ENCODE measurements at places on chromosomes 1 and 21.

- DNase-seq: no peak
These were observed 3.1 kb downstream of the TMEM125 start for GRCh38 chr1:43272576-43273571.

GRCh38 chr21:46347791-46348381, 23.9 kb downstream of the PCNT start:
- no peak for DNase-seq

GRCh38 chr21:27451116-27451515, 484.2 kb upstream of the ADAMTS5 start:
- DNase-seq: no peak

GRCh38 chr1:185463433-185463832, 146.4 kb upstream of the IVNS1ABP start:
- DNase-seq: no peak

GRCh38 chr1:202951437-202951836, 6.7 kb downstream of the ADIPOR1 start:
- DNase-seq: no peak

DNA sequence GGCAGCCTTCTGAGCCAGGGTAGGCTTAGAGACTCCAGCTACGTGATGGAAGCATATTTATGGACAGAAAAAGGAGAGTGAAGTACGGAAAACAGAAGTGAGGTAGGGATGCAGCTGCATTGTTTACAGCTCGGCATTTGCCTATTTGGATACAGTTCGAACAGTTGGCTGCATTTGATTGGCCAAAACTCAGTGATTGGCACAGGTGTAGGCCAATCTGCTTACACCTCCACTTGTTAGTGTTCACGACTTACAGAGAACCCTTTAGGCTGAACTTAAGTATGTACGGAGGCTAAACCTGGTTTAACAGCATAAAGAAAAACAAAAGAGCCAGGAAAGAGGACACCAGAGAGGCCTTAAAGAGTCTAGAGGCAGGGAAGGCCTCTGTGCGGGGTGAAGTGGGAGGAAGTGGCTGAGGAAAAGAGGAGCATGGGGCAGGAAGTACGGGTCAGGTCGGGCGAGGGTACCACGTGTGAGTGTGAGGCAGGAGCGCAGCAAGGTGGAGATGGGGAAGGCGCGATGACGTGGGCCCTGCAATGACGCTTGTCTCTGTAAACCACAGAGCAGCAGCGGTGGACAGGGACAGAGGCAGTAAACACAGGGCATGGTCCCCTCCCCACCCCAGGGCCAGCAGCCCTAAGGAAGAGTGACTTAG, 32.0 kb downstream of the RSPH1 start:
- no peak for DNase-seq

DNA sequence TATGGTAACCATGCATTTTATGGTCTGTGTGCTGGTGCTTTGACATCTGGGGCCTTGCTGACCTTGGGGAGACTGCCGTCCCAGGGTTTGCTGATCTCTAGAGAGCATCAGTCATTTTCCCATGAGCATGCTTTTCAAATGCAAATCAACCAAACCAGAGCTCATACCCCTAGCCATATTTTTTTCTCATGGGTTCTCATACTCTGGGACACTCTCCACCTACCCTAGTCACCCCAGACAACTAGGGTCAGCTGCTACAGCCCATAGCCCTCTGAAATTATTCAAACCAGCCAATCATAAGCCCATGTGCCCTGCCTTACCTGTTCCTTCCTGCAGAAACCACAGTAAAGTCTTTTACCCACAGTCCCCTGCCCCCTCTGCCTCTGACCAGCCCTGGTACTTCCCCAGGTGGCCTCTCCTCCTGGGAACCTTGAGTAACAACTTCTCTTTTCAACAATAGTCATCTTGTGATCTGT, 132.0 kb downstream of the MAP3K21 start:
- no peak for DNase-seq

GRCh38 chr1:118913818-118914217, 74.3 kb downstream of the TBX15 start:
- DNase-seq: no peak

GRCh38 chr21:41887667-41888066, 8.5 kb upstream of the PRDM15 start:
- DNase-seq: no peak

Measured in NK-92 treated with Interleukin-12 subunit alpha and Interleukin-12 subunit beta, amount 100 ng/mL, for 24 hours (cell line).